ENCODE measurements at places on chromosomes 16 and 17.

GRCh38 chr17:17510456-17511292, 14.5 kb upstream of the RASD1 start:
- DNase-seq: no peak

DNA sequence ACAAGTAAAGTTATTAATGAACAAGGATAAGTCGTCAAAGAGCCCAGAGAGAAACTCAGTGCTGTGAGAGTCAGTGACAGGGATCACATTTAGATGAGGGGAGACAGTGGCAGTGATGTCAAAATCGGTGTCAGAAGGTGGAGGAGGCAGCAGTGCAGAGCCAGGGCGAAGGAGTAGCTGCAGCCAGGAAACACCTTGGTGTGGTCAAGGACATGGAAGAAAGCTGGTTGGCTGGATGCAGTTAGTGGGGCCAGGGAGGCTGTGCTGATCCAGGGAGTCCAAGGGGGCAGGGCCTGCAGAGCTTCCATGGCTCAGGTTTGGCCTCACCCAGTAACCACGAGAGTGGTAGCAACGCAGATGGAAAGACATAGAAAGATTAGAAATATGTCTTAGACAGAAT, 50.7 kb upstream of the ADORA2B start:
- no peak for DNase-seq

DNA sequence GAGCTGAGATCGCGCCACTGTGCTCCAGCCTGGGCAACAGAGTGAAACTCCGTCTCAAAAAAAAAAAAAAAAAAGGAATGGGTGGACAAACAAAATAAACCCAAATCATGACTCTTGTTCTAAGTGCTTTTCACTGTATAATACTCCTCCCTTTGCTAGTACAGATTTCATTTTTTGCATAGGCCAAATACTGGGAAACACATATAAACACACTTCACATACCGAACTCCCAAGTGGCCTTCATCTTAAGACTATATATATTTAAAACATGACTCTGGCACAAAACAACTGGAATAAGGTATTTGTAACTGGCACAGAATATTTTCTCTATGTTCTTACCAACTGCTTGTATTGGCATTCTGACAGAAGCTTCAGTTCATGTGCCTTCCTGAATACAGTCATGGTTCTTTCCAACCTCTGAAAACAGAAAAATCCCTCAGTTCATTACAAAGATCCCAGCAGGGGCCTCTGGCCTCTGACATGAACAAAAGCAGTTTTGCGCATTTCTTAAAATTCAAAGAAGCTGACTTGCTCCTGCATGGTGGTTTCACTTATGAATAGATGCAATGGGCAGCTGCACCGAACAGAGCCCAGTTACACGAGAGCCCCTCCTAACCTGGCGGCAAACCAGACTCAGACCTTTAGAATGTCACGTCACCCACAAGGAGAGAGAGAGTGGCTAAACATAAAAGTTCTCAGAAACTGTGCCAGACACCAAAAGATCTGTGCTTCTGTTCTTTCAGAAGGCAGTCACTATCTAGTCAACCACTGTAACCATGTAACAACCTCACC, 19.1 kb upstream of the COPRS start:
- DNase-seq: no peak

- no peak for DNase-seq
Measured at GRCh38 chr17:34299956-34300577, 14.5 kb downstream of the CCL11 start.

DNA sequence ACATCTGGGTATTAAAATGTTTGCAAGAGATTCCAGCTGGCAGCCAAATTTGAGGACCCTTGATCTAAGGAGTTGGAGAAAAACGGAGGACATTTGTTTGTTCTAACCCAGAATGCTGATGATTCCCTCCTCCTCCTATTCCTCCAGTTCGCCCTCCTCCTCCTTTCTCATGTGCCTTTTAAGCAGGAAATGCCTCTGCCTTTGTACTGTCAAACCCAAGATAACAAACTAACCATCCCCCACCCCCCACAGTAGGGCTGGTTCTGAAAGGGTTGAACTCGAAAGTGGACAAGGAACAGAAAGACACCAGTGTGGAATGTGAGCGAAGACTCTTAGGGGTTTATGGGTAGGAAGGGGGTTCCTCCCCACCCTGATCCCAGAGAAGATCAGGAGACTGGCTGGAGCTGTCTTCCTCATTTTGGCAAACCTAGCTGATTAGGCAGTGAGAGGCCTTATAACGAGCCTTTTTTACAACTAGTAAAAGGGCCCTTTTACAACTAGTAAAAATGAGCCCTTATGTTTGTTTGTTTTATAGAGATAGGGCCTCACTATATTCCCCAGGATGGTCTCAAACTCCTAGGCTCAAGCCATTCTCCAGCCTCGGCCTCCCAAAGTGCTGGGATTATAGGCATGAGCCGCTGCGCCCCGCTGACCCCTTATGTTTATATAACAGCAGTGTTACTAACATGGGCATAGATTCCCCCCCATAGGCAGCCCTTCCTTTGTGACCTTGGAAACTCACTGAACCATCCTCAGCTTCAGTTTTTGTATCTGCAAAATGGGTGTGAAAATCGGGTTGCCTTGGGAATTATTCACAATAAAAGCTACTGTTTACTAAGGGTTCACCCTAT, 975 bp downstream of the CHD9 start:
- DNase-seq: no peak

DNA sequence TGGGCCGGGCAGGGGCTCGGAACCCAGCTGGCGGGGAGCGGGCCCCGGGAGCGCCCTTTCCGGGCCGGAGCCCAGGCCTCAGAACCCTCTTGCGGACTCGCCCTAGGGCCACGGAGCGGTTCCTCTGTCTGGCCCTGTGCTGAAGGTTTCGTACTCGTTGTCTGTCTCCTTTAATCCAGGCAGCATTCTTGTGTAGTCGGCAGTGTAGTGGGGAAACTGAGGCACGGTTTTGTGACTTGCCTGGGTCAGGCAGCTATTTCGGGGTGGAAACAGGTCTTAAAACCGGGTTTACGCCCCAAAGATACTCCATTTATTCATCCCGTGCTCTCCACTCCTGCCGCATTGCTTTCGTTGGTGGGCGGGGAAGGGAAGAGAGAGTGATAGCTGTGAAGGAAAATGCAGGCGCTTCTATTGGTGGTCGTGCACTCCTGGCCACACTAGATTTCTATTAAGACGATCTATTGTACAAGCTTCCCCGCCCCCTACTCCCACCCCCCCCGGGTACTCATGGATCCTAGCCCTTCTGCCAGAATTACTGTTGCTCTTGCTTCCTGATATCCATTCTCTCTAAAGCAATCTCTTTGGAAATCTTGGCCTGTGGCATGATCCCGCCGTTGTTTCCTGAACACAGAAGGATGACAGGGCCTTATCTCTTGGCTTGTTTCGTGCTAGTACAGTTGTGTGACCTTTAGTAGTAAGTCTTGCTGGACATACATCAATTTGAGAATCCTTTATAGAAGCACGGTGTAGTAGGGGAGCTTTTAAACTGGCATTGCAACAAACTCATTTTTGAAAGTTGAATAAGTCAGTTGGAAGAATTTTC, 751 bp downstream of the DCAF7 start:
- no peak for DNase-seq

DNA sequence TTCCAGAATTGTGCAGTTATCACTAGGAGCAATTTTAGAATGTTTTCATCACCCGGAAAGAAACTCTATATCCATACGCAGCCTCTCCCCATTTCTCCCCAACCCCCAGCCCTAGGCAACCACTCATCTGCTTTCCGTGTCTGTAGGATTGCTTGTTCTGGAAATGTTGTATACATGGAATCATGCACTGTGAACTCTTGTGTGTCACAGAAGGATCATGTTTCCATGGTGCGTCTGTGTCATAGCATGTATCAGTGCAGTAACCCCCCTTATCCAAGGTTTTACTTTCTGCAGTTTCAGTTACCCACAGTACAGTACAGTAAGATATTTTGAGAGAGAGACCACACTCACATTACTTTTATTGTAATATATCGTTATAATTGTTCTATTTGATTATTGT, 299.4 kb downstream of the CPPED1 start:
- DNase-seq: no peak

DNA sequence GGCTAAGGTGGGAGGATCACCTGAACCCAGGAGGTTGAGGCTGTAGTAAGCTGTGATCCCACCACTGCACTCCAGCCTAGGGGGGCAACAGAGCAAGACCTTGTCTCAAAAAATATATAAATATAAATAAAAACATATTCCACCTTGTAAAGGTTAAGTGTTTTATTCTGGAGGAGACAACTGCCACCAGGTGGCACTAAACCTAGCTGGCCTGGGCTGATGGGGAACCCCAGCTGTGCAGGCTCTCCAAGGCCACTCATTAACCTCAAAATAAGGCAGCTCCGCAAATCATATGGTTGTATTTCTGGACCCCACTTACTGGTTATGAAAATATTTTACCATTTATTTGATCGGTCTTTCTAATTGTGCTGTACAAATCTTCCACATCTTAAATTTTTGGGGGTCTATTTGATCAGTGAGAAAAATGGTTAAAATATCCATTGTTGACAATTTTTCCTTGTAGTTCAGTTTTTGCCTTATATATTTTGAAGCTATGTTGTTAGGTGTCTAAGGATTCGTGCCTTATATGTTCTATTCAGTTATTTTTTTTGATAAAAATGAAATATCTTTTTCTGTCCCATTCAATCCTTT, 8.5 kb upstream of the ICAM2 start:
- peak; percentile 54 for DNase-seq
